Brain pericyte (primary cell): ENCODE measurements at places on chromosomes 16 and 17.

GRCh38 chr16:12097523-12098428, 121.2 kb downstream of the SNX29 start:
- no peak for DNase-seq

GRCh38 chr16:67961551-67961957, 6.9 kb downstream of the SLC12A4 start:
- DNase-seq: no peak

DNA sequence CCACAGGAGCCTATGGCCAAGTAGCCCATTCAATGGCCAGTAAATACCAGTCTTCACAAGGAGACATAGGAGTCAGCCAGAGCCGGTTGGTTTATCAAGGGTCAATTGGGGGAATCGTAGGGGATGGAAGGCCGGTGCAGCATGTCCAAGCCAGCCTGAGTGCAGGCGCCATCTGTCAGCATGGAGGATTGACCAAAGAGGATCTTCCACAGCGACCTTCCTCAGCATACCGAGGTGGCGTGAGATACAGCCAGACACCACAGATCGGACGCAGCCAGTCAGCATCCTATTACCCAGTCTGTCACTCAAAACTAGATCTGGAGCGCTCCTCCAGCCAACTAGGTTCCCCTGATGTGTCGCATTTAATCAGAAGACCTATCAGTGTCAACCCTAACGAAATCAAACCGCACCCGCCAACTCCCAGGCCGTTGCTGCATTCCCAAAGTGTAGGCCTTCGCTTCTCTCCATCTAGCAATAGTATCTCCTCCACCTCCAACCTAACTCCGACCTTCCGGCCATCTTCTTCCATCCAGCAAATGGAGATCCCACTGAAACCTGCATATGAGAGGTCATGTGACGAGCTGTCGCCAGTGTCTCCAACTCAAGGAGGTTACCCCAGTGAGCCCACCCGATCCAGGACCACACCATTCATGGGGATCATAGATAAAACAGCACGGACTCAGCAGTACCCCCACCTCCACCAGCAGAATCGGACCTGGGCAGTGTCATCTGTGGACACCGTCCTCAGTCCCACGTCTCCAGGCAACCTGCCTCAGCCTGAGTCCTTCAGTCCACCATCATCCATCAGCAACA, 25.0 kb downstream of the CYB561 start:
- DNase-seq: no peak

DNA sequence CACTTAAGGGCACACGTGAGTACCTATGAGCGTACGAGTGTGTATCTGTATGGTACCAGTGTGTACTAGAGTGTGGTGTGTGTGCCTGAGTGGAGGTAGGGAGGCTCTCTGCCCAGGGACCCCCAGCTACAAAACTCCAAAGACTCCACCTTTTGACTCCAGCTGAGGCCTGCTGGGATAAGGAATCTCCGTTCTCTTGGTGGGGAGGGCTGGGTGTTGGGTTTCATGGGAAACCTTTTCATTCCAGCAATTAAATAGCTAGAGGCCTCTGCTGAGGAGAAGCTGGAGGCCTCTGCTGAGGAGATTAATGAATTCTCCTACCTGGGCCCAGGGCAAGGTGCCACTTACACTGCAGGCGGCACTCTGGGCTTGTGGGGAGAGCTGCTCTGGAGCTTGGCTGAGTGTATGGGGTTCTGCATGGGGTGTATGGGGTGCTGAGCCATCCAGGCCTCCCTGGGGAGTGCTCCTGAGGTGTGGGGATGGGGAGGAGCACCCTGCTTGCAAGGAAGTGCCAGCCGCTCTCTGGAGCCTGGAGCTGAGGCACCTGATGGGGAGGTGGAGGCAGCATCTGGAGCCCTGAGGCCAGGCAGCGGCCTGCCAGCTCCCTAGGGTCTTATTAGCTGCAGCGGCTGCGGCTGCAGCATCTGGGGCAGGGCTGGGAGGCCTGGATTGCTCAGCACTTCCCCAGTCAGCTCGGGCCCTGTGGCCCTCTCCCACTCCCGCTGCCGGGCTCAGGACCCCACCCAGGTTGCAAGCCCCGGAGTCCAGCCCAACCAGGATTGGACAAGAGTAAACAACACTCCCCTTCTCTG, 4.6 kb downstream of the ANKRD13B start:
- DNase-seq: no peak

- DNase-seq: no peak
These were observed 33.9 kb upstream of the SNN start for GRCh38 chr16:11634312-11634711.

GRCh38 chr17:7060165-7060891, 16.4 kb upstream of the SLC16A11 start:
- DNase-seq: no peak

GRCh38 chr17:16950488-16950887, 21.4 kb downstream of the TNFRSF13B start:
- DNase-seq: no peak

GRCh38 chr17:58270476-58271215, 10.1 kb downstream of the MPO start:
- DNase-seq: no peak

- no peak for DNase-seq
These were observed 54.2 kb downstream of the BEAN1 start for GRCh38 chr16:66481081-66481942.
